ENCODE measurements at places on chromosomes 4 and X. TPM values are rescaled to one million over a fixed set of nuclear protein-coding genes. Genes with fewer than 3 reads are reported as not detected.

Gene TRIML1
- total RNA-seq: not detected

Gene GLRA2
- not detected for total RNA-seq

Gene INTS6L
- 32.5 TPM for total RNA-seq

Gene CDKL2
- total RNA-seq: 1.00 TPM

Gene XG
- not detected for total RNA-seq

DNA sequence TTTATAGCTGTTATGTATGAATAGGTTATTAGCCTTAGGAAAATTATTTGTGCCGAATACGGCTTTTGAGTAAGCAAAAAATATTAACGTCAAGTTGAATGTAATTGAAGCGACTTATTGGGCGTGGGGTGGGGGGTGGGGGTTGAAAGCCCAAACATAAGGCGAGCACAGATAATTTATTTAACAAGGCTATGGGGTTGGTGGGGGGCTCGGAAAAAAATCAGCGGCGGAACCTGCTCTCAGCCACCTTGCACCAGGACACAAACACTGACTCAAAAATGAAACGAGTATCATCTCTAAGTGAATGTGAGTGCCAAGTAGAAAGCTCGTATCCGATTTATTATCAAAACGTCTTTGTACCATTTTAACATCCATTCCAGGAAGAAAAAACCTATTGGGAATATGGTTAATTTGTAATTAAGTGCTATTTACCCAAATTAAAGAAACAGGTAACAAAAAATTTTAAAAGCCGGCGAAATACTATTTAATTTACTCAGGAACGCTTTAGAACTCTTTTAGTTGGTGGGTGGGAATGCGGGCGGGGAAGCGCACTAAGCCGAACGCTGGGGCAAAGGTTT is 902 bp upstream of the LARP1B start:
- no peak for DNase-seq

DNA sequence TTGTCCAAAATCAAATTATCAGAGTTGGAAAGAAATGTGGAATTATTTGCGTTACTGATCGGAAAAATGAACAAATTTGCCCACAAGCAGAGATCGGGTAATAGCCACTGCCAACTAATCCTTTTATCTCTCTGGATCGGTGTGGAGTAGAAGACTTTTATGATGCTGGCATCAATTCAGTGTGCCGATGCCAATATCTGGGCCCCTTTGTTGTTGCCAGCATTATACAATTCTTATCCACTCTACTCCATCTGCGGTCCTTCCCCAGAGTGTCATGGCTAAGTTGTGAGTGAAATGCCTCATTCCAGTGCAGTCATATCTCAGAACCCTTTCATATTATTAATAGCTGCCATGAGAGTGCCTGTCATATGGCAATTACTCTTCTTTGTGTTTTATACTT is 660.2 kb downstream of the ADGRL3 start:
- no peak for DNase-seq

- no peak for DNase-seq
Observed at GRCh38 chrX:71919431-71919830, 8.8 kb downstream of the NHSL2 start.

- no peak for DNase-seq
Observed at GRCh38 chr4:27272217-27272616, 411.6 kb downstream of the STIM2 start.
